ENCODE measurements at places on chromosomes 1 and 21.

DNA sequence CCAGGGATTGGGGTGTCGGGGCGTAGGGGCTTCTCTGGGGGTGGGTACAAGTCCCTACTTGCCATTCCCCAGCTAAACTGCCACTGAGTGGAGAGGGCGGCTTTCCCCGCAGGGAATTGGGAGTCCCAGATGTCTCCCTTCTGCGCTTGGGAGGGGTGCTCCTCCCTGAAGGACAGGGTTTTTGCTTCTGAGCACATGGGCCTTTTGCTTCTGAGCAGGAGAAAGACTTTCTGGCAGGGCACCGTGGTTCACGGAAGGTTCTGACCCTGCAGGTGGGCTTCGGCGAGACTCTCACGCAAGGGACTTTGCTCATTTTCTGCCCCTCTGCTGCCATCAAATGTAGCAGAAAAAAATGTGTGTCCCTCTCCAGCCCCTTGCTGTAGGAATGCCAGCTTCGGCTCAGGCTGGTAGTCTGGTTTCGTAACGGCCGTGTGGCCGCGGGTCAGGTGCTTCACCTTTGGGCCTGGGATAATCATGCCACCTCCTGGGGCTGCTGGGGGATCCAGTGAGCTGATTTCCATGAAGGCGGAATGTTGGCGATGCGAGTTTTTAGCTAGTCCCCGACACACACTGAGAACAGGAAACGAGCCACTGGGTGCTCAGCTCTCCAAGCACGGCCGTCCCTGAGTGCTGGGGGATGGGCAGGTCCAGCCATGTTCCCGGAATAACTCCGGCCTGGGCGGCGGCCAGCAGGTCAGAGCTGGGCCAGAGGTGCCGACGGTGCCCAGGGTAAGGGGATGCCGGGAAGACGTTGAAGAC lies 364.0 kb downstream of the CAMTA1 start:
- DNase-seq = no peak

GRCh38 chr1:112840631-112841624 lies 115.1 kb downstream of the SLC16A1 start:
- no peak for DNase-seq

DNA sequence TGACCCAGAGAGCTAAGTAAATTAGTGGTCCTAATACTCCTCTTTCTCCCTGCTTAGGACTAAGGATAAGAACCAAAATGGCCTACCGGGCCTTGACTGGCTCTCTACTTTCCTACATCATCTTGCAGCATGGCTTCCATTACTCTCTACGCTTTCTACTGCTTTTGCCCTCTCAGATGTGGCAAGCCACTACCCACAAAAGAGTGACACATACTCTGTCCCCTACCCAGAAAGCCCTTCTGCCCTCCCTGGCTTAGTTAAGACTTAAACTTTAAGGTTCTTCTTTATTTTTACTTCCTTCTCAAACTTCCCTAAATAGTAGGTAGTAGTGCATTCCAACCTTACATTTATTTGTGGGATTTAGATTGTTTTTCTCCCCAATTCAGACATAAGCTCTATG lies 228.1 kb downstream of the TPR start:
- DNase-seq = peak; percentile 61

DNA sequence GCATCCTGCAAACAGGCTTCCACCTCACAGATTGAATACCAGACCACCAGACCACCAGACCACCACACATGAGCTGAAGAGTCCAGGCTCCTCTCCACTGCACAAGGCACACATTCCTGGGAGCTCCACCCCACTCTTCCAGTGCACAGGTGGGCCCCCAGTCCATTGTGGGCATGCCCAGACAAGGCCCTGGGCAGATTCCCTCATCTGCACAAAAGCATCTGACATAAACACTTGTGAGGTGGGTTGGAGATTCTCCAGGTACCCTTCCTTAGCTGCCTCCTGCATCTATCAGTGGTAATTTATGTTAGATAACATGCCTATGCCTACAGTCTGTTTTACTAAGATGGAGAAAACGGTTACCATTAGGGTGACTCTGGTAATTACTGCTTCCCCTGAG lies 11.6 kb upstream of the CTBS start:
- DNase-seq = no peak

DNA sequence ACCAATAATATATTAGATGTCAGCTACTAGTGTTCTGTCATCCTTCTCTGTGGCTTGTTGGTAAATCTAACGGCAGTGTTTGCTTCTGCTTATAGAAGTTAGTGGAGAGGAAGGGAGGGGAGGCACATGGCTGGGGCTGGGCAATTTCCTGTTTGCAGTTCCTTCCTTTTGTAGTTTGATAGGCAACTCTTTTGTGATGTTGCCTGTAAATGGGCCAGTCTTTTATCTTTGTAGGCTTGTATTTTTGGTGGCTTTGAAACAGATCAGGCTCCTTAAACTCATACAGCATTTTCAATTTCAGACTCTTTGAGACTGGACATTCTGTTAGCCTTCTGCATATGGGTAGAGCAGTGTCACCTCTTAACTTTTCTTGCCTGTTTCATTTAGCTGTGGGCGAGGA lies 48.1 kb downstream of the CDC14A start:
- peak; percentile 89 for DNase-seq

DNA sequence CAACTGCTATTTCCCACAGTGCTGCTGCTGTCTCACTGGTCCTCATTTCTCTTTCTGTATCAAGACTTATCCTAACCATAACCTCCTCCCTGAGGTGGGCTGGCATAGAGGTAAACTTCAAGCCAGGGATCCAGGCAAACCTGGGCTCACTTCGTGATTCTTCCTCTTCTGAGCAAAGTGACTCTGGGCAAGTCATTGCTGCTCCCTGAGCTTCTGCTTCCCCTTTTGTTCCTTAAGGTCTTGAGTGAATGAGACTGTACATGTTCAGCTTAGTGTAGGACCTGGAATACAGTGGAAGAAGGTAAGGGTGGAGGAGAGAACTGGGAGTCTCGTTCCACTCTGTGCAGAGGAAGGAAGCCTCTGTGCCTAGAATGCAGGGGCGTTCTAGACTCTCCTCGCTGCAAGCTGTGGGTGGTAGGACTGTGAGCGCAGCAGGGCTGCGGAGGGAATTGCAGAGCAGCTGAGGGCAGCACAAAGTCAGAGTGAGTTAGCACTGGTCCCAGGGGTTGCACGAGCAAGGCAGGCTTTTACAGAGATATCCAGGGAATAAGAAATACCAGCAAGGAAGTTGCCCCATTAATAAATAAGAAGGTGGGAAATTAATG lies 11.4 kb upstream of the ERI3 start:
- no peak for DNase-seq

DNA sequence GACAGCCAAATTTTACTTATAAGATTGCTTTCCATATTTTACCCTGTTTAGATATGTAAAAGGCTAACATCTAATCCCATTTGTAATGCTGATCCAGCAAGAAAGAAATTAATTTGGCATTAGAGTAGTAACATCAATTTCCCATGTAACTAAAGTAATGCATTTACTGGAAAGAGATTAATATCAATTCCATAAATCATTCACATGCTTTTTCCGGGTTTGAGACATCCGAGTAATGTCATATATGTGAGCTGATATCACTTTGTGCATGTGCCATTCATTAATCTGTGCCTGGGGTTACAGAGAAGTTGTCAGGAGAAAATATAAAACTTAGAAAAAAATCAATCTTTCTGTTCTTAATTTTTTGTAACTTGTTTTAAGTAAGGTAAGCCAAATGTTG lies 206.1 kb downstream of the AGBL4 start:
- no peak for DNase-seq

- DNase-seq = no peak
Observed at GRCh38 chr21:36092681-36093080, 22.9 kb downstream of the CBR1 start.

Measured in OCI-M1 (cell line).